Right ventricle myocardium superior (tissue), 1 donor: ENCODE measurements at places on chromosomes 6 and 20.

DNA sequence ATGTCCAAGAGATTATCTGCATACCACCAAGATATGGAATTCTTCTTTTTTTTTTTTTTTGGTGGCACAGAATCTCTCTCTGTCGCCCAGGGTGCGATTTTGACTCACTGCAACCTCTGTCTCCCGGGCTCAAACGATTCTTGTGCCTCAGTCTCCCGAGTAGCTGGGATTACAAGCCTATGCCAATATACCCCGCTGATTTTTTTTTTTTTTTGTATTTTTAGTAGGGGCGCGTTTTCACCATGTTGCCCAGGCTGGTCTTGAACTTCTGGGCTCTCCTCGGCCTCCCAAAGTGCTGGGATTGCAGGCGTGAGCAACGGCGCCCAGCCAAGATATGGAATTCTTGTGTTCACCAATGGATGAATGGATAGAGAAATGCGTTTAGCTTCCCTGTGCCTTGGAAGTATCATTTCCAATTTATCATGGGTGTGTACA is 31.0 kb downstream of the POM121L2 start:
- DNase-seq: no peak

- no peak for DNase-seq
Observed at GRCh38 chr6:9982215-9982614, 432.7 kb downstream of the TFAP2A start.

DNA sequence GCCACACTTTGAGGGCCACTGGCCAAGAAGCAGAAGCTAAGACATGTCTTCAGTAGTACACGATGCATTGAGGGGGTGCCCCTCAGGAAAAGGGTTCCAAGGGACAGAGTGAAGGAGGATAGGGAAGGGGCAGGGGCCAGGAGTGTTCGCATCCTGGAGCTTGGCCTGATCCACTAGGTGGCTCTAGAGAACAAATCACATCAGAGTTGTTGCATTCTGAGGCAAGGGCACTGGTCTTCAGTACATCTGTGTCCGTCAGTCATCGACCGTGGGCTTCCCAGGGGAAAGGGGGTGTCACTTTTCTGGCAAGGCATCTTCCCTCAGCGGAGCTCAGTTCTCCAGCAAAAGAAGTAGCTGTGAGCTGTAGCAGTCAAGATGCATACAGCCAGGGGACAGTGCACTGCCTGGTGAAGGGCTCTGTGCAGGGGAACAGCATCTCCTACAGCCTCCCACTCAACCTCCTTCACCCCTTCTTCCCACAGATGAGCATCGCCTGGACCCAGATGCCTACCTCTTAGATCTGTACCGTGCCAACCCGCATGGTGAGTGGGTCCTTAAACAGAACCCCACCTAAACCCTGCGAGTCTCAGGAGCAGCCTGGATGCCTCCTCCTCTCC is 47.8 kb downstream of the ARHGAP40 start:
- no peak for DNase-seq

GRCh38 chr6:111837641-111838500 is 35.4 kb downstream of the FYN start:
- DNase-seq: no peak

DNA sequence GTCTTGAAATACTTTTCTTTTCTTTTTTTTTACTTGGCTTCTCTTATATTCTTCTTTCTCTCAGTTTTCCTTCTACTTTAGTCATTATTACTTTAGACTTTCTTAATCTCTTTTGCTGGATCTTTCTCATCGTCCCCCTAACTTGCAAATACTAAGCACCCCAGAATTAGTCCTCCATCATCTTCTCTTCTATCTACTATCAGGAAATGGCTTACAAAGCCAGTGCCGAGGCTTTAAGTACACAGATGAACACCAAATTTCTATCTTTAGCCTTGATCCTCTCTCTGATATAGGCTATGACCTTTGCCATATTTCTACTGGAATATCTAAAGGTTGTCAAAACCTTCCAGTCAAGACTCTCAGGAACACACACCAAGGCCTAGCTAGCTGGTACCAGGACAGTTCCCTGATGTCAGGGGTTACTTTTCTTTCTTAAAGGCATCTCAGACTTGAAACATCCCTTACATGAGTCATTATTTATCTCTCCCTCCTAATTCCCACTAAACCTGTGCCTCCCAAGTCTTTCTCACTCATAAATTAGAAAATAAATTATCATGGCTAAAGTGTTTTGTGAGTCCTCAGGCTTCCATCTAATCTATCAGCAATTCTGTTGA is 278.6 kb upstream of the TCF21 start:
- DNase-seq: no peak

DNA sequence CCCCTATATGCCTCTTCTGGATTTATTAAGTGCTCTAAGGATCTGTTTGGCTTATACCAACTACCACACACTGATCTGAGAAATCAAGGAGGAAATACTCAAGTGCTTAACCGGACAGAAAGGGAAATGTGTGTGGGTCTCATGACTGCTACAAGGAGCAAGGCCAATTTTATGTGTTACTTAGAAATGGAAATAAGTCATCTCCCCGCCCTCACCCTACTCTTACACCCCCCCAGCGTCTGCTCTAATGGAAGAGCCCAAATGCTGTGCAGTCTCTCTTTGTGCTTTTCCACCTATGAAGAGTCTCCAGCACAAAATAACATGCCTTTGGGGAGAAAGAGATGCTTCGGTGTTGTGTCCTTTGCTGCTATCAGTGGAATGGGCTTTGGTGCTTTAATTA is 428.8 kb upstream of the ARID1B start:
- DNase-seq: no peak

- no peak for DNase-seq
Observed at GRCh38 chr6:131101911-131102680, 33.2 kb upstream of the AKAP7 start.

DNA sequence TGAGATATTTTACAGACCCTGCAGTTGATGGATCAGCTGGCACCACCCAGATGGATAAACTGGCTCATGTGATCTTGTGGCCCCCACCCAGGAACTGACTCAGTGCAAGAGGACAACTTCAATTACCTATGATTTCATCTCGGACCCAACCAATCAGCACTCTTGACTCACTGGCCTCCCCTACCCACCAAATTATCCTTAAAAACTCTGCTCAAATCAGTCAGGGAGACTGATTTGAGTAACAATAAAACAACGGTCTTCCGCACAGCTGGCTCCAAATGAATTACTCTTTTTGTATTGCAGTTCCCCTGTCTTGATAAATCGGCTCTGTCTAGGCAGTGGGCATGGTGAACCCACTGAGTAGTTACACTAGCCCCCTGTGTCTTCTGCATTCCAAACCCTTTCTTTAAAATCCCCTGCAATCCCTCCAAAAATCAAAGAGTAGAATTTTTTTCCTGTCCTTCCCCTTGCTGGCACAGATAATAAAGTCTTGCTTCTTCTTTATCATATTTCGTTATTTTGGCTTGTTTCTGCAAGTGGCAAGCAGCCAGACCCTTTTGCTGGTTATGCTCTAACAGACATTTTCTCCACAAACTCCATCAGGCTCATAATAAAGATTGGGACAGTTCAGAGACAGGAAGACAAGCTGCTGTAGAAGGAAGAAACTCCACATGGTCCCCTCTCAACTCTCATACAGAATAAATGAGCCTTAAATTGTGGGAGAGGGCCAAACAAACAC is 48.3 kb downstream of the OR2B6 start:
- no peak for DNase-seq

- no peak for DNase-seq
Observed at GRCh38 chr20:41989935-41990635, 371.9 kb upstream of the CHD6 start.

DNA sequence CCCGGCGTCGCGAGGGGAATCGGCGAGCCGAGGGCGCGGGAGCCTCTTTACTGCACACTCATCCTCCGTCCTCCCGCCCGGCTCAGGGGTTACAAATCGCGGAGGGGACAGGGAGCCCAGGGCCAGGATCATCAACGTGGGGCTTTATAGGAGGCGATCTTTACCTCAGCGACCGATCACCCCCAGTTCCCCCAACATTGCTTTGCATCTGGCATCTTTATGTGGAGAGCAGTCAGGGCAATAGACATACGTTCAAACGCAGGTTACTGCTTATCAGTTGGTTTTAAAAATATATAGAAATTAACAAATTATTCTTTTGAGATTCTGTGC is 634 bp downstream of the HSF2 start:
- no peak for DNase-seq

GRCh38 chr20:38937000-38937399 is 10.8 kb downstream of the FAM83D start:
- DNase-seq: no peak

- DNase-seq: no peak
Observed at GRCh38 chr6:24493945-24494820, 586 bp upstream of the ALDH5A1 start.

GRCh38 chr20:33828967-33829560 is 17.9 kb downstream of the CHMP4B start:
- DNase-seq: no peak

DNA sequence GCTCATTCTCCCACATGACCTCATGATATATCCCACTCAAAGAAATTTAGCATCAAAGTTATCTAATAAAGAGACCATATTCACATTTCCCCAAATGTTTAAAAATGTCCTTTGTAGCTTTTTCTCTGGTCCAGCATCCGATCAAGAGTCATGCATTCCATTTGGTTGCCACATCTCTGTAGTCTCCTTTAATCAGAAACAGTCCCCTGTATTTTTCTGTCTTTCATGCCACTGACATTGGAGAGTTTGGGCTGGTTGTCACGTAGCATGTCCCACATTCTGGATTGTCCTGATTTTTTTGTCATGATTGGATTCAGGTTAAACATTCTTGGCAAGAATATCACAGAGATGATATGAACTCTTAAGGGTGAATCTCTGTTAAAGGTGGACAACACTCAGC is 55.7 kb downstream of the SNX5 start:
- no peak for DNase-seq
